ENCODE measurements at places on chromosomes 2 and 18.
A peak's percentile ranks its signal among the peaks of the same experiment; 100 is the strongest.

DNA sequence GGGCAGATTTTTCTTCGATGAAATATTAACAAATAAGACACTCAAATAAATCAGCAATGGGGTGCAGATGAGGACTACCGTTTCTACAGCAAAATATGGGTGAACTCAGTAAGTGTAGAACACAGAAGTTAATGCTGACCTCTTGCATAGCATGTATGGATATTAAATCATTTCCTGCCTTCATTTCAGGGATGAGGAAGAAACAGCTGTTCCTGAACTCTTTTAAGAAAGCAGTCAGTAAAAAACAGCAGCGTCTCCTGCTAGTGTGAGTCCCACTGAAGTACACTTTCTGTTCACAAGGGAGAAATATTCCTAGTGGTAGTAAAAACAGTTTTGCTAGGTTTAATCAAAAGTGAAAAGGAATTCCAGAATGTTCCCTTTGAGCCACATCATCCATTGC is 379.0 kb downstream of the ZEB2 start:
- no peak for DNase-seq

DNA sequence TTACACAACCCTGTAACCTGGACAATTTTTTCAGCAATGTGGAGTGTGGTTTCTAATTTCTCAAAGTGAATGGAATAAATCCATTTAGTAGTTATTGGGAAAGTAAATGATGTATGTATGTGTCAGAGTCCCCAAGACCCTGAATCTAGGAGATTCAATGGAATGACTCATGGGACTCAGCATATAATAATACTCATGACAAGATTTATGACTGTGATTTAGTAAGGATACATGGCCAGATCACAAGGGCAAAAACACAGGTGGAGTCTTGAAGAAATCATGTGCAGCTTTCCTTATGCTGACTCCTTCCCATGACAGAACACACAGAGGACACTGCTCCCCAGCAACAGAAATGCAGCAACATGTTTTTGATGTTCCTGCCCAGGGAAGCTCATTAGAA is 1877.7 kb upstream of the LRRTM1 start:
- no peak for DNase-seq

GRCh38 chr2:29662861-29663260 is 258.5 kb downstream of the ALK start:
- DNase-seq = no peak

DNA sequence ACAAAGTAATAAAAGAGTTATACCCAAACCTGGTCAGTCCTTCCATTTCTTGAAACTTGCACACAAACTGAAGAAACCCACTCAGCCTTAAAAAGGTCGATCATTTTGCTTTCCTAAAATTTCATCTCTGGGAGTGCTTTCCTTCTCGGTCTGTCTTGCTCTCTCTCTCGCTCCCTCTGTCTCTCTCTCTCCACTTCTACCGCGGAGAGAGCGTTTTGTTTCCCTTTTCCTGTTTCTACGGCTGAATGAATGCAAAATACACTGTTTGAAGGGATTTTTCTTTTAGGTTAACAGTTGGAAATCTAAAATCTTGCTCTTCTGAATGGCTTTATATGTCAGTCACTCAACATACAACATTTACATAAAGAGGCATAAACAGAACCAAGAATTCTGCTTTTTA is 424.2 kb downstream of the TGIF1 start:
- DNase-seq = no peak

GRCh38 chr2:11873356-11874154 is 127.1 kb downstream of the LPIN1 start:
- peak; percentile 7 for DNase-seq

DNA sequence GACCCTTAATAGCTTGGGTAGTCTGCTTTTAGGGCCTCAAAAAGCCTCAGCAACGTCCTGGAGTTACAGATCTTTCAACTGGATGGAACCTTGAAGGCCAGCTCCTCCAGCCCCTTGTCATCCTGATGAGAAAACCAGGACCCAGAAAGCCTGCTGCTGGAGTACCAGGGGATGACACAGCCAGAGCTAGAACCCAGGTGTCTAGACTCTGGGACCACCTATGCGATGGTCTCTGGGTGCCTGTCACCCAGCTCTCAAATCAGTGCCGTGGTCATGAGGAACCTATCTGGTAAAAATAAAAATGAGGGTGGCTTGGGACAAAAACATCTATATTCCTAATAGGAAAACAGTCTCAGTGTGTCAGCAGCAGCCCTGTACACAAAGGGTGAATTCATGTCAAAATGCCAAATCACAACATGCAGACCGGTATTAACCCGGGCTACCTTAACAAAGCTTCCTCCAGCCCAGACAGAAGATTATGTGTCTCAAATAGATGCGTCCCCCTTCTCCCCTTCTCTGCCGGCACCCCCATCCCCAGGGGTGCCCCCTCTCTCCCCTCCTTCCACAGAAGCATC is 28.5 kb downstream of the SMAD7 start:
- no peak for DNase-seq
